ENCODE measurements at places on chromosomes 11 and 22.

DNA sequence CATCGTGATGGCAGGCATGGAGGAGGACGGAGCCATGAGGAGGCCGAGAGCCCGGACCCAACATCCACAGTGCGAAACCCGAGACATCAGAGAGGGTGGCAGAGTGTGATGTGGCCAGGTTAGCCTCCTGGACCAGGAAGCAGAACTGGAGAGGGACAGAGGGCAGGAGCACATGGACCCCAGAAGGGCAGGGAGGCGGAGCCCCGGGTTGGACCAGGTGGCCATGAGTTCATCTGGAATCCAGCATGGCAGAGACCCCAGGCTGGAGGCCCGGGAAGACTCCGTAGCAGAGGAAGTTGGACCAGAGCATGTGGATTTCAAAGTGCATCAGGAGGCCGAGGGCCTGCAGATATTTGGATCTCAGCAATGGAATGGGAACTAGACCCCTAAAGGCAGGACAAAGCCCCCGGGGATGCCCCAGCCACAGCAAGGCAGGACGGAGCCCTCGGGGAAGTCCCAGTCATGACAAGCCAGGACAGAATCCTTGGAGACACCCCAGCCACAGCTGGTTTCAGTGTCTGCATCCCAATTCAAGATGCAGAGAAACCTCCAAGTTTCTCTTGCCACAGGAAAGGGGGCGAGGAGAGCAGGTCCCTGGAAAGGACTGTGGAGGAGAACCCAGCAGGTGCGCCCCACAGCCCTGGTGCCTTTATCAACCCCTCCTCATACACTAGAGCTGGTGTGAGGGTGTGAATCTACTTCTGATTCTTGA is 1393.4 kb downstream of the BRD1 start:
- DNase-seq, result no peak

DNA sequence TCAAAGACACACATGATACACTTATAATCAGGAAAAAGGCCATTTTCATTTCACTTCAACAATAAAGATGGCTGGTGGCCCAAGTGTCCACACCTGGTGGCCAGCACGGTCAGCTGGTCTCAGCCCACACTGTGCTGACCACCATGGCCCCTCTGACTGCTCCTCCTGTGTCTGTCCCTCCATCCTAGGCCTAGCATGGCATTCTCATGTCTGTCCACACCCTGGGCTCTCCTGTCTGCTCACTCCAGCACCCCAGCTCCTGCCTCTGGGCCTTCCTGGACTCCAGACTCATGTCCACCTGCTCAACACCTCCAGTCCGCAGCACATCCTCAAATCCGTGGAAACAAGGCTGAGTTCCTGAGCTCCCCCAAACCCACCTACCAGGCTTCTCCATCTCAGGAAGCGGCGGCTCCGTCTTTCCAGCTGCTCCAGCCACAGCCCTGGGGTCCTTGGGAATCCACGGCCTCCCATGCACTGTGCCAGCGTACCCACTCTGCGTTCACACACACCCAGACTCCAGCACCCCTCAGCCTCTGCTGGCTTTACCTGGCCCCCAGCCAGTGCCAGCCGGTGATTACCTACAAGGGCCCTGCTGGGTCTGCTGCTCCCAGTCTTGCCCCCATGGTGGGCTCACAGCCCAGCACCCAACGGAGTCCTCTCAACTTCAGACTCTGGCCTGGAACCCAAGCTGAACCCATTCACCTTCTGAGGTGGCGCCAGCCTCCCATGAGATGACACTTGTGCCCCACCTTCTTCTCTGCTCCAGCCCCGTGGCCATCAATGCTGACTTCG is 13.9 kb downstream of the SIRT3 start:
- DNase-seq, result no peak

GRCh38 chr22:26679003-26679629 is 21.7 kb downstream of the MIAT start:
- peak; percentile 86 for DNase-seq

DNA sequence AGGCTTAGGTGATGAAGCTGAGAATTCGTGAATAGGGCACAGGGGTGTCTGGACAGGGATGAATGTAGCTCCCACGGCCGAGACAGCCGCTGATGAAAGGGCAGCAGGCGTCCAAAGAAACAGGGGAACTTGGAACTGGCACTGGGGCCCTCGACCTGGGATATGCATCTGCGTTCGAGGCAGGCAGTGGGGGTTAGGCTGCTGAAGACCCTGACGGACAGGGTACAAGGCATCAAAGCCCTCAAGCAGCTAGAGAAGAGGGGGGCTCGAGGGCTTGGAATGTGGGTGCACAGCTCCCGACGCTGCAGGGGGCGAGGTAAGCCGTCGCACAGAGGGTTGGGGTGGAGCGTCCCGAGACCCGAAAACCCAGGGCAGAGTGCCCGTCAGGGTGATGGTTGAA is 6.9 kb upstream of the SYT8 start:
- DNase-seq, result no peak

- no peak for DNase-seq
Measured at GRCh38 chr22:48204296-48204695, 1441.8 kb downstream of the TBC1D22A start.

DNA sequence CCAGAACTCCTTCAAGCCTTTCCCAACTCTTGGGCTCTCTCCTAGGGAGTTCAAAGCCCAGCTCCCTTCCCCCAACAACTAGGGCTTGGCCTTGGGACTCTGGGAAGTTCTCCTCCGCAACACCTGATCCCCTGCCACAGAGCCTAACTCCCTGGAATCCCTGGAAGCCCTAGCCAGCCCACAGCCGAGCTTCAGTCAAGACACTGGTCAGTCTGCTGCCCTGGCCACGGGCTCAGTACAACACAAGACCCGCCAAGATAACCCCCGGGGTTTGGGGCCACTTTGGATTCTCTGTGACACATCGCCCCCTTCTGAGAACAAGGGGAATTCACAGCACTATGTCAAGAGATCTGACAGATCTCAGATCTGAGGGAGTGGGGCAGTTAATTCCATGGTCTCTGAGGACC is 58.3 kb downstream of the SLC22A12 start:
- DNase-seq, result no peak

- peak; percentile 92 for DNase-seq
Measured at GRCh38 chr22:21938071-21938822, 14.4 kb downstream of the PPM1F start.

DNA sequence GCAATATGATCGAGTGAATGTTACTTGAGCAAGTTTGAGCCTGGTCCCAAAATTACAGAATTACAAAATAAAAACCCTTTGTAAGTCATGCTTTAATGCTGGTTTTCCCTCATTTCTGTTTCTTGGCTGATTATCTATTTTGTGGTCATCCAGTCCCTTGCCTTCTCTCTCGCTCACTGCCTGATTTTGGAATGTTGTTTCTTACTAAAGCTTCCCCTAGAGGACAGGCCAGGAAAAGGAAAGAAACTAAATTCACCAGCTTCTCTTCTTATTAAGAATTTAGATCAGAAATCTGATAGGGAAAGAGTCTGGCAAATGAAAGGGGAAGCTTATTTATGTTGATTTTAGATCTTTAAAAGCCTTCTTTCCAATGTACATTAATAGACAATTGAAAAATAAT is 16.6 kb upstream of the BDNF start:
- no peak for DNase-seq

DNA sequence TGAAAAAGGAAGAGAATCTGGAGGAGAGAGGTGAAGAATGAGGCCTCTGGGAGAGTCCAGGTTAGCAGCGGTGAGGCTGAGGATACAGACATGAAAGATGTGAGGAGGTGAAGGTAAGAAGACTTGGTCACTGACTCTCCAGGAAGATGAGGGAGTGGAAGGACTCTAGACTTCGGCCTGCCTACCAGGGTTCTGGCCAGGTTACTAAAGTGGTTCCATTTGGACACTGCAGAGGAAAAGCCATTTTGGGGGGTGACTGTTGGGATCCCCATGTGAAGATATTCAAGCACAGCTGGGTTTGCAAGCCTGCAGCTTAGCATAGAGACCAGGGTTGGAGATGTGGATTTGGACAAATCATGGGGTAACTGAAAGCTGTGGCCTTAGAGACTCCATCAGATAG is 7.8 kb downstream of the DCHS1 start:
- DNase-seq, result no peak

DNA sequence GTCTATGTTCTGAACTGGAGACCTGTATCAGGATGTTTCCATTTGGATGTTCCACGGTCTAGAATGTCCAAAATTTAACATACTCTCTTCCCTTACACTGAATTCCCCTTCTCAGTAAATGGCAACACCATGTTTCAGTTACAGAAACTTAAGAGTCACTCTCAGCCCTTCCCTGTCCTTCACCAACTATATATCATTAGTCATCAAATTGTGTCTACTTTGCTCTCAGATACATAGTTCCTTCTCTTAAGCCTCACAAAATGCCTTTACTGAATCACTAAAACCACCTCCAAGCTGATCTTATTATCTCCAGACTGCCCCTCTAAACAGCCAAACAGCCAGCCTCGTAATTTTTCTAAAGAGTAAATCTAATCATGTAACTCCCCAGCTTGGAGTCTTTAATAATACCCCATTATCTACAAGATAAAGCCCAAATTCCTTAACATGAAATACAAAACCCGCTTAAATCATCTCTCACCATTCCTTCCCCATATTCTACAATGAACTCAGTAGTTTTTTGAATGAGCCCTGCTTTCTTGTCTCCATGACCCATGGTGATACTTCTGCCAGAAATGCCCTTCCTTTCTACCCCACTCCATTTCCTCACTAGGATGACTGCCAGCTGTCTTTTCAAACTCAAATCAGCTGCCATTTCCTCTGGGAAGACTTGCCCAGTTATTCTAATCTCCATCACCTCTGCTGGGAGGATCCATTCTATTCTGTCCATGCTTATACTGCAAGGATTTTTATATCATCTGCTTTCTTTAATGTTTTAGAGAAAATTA is 102.7 kb upstream of the ARHGAP42 start:
- DNase-seq, result no peak

DNA sequence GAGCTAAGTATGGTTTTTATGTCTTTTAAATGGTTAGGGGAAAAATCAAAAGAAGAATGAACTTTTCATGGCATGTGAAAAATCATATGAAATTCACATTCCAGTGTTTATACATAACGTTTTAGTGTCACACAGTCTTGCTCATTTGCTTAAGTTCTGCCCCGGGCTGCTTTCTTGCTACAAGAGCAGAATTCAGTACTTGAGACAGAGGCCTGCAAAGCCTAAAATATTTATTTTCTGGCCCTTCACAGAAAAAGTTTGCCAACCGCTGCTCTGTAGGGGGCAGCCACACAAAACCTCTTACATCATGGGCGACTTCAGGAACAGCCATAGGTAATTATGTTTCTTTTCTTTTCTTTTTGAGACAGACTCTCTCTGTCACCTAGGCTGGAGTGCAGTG is 1.0 kb upstream of the ATG2A start:
- no peak for DNase-seq
